ENCODE measurements at places on chromosomes 16 and 17.

- DNase-seq = no peak
Observed at GRCh38 chr17:69254187-69254586, 25.6 kb upstream of the ABCA10 start.

- no peak for DNase-seq
Observed at GRCh38 chr17:8855477-8856204, 11.8 kb downstream of the PIK3R6 start.

GRCh38 chr17:30103921-30104320, 12.7 kb upstream of the NSRP1 start:
- no peak for DNase-seq

GRCh38 chr16:86581458-86581857, 3.1 kb downstream of the FOXL1 start:
- DNase-seq = no peak

DNA sequence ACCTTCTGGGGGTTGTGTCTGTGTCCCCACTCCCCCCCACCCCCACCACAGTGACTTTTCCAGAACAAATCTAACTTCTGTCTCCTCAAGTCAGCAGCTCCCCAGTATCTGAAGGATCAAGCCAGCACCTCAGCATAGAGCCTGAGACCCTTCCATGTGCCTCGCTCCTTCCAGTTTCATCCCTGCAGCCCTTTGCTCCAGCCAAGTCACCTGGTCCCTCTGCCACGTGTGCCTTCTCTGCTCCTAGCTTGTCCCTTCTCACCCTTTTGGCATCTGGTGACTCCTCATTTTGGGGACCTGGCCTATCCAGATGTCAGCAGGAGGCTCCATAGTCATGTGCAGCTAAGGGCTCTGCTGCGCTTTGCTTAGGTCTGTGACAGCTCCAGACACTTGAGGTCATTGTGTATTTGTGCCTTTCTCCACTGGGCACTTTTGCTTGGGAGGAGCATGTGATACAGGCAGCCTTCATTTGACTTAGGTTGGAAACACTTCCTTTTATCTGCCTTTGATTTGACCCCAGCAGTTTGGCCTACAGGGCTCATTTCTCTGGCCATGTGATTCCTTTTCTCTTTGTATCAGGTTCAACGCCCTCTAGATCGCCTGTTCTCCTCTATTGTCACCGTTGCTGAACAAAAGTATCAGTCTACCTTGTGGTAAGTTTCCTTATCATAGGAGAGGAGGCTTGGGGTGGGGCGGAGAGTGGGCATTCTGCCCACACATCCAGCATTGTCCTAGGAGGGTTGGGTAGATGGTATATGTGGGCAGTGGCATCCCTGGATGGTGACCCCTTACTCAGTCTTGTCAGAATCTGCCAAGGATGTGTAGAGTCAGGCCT, 7.1 kb upstream of the NFATC3 start:
- DNase-seq = no peak

DNA sequence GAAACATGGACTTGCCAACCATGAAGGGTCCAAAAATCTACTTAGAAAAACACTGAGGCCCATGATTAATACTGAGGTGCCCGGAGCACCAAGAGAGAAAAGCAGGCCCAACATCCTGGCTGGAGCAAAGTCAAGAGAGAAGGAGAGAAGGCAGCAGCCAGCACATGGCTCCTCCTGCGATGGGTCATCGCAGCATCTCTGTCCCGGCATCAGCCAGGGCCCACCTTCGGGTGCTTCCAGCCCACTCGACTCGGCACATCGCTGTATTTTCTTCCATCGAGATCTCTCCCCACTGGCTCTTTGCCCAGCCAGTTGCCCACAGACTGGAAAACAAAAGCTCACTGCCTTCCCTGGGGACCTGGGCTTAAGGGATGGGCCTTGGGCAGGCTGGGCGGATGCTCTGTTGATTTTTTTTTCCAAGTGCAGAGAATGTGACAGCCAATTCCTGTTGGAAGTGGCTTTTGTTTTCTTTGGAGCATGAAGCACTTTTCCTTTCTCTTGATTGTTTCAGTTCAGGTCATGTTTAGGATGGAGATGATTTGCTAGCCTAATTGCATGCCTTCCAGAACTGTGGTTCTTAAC, 58.1 kb downstream of the CYB5B start:
- no peak for DNase-seq

Measured in T-helper 22 cell (primary cell).